Activated CD4-positive, alpha-beta T cell treated with anti-CD3 and anti-CD28 coated beads, Interleukin-2, amount 50 U/mL, for 4 hours (primary cell): ENCODE measurements at places on chromosomes 7 and 10.

GRCh38 chr10:82411416-82411815, 536.4 kb downstream of the NRG3 start:
- DNase-seq, result no peak

GRCh38 chr10:78771260-78771659, 297.5 kb upstream of the ZMIZ1 start:
- DNase-seq, result no peak

- no peak for DNase-seq
Measured at GRCh38 chr10:121644501-121644900, 46.3 kb upstream of the FGFR2 start.

- no peak for DNase-seq
Measured at GRCh38 chr7:156001496-156002260, 189.4 kb upstream of the SHH start.

GRCh38 chr10:17880601-17881000, 71.1 kb upstream of the SLC39A12 start:
- DNase-seq, result no peak

GRCh38 chr7:33805630-33806233, 99.6 kb upstream of the BMPER start:
- no peak for DNase-seq

DNA sequence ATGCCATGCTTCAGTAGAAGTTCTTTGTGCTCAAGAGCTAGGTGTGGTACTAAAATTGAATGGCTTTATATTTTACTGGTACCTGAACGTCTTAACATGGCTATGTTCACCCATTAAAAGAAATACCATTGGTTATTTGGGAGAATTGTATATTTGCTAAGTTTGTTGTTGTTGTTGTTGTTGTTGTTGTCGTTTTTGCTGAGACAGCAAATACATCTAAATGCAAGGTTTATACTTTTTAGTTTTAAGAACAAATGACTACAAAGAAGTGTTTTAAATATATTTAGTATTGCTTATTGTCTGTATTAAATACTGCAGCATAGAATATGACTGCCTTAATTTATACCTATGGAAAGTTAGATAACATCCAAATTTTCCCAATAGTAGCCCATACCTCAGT, 66.9 kb downstream of the HECW1 start:
- DNase-seq, result no peak

DNA sequence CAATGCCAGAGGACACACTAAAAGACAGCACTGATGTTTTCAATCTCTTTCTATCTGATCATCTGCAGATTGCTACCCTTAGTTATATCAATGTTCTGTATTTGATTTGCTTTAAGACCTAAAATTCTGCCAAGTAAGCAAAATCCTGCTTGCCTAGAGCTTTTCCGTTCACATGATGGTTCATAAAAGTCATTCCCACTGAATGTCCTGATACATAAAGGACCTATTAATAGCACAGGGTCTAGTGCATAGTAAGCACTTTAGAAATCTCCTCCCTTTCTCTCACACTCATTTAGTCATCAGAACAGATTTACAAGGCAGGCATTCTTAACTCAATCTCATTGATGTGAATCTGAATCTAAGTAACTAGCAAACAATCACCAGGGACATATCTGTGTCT, 68.8 kb downstream of the PCGF5 start:
- no peak for DNase-seq

GRCh38 chr10:126629925-126630624, 40.4 kb downstream of the C10orf90 start:
- DNase-seq, result no peak

GRCh38 chr10:23150091-23150490, 42.0 kb upstream of the PTF1A start:
- DNase-seq, result no peak

DNA sequence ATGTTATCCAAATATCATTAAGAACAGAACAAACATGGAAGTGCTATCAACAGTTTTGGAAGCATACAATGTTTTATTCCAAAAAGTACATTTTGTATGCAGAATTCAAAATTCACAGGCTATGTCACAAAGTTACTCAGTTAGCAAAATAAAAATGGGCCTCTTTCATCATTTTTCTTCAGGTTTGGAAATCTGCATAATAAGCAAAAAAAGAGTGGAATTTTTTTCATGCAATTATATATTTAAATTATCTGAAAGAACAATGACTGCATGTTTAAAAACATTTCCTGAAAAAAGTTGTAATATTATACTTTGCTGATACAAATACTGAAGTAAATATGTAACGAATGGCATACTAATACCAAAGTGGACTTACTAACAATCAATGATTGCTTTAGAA, 161.2 kb upstream of the MBL2 start:
- DNase-seq, result no peak

- no peak for DNase-seq
Measured at GRCh38 chr10:2628705-2629104, 438.6 kb upstream of the PFKP start.

DNA sequence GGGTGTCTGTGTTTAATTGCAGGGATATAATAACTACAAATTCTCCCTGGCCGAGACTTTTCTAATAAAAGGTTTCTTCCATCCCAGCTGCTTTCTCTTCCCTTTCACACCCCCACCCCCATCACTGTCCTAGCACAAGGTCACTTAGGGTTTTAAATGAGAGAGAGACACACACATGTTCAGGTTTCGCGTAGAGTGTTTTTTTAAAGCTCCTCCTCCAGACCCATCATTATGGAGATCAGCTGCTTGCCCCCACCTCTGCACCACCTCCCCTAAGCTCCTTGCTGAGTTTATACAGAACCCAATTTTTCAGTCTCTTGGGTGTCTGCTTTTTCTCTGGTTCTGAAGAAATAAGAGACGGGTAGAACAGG, 18.6 kb downstream of the LRMDA start:
- no peak for DNase-seq

DNA sequence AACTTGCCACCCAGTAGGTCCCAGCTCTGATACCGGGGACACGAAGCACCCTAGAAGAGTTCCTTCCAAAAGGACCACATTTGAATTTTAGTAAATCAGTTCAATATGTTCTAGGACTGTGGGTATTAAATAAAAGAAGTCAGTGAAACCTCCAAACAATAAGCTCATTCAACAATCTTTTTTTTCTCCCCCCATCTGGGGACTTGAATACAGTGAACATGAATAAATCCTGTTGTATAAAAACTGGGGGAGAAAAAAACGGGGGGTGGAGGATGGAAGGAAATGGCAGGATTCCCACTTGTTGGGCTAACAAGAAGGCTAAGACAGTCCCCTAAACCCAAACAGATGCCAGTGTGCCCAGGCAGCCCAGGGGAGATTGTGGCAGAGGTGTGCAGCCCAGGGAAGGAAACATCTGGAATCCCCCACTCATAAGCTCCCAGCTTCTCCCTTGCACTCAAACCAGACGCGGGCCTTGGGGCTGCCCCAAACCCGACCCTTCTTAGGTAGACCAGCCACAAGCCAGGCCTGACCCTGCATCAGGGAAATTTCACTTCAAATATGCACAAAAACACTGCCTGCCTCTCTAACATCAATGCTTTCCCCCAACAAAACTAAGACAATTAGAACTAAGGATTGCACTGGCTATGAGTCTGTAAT, 8.8 kb downstream of the AFAP1L2 start:
- DNase-seq, result no peak
